ENCODE measurements at places on chromosomes 7 and 10.
A peak's percentile ranks its signal among the peaks of the same experiment; 100 is the strongest.

DNA sequence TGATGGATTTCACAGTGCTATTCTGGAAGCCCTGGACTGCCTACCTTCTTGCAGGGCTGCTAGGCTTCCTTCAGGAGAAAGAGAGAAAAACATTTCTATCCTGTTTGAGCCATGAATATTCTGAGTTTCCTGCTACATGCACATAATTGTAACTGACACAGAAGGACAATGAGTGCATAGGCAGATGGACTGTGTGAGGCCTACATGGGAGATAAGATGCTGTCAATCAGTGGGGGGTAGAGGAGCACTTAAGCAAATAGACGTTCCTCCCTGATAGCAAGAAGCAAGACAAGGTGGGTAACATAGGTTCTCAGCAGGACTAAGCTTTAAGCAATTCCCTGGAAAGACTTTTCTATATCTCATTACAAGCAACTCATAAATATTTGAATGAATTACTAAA lies 11.6 kb downstream of the ALDH18A1 start:
- no peak for DNase-seq

DNA sequence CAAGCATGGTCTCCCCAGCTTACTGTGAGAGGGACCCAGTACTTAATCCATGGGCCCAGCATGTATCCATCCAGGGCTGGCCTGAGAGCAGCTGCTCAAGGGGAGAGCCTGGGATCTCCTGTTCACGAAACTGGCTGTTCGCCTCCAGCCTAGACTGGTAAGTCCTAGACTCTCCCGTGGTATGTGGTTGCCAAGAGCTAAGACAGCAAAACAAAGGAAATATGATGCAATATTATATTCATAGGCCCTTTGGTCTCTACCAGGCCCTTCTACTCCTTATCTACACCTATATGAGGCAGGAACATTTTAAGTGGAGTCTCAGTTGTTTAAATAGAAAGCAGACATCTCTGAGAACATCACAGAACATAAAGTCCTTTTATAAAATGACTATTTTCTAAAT lies 28.9 kb upstream of the STK17A start:
- no peak for DNase-seq

DNA sequence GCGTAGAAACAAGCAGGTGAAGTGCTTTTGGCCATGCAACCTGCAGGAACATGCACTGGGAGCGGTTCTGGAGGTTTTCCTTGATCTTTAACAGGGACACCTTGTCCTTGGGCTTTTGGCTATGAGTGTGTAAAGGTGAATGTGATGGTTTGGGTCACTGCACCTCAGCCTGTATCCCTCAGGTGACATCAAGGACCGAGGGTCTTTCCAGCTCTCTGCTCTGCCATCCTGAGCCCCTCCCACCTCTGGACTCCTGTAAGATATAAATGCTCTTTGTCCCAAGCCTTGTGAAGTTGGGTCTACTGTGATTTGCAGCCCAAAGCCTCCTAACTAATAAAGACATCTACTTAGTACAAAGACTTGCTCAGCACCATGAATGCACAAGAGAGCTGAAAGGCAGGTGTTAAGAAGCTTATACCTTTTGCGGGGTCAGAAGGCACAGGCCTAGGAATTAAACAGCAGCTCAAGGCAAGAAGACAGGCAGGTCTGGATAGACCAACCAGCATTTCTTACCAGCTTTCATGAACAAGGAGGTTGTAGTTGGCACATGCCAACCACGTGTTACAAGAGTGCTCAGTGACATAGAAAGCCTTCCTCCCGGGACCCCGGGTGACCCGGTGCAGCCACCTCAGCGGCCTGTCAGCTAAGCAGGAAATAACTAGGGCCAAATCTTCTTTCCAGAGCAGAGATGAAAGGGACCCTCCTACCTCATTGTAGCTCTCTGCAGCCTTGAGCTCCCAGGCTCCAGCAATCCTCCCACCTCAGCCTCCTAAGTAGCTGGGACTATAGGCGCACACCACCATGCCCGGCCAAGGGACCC lies 89.9 kb downstream of the CARD11 start:
- DNase-seq: no peak

DNA sequence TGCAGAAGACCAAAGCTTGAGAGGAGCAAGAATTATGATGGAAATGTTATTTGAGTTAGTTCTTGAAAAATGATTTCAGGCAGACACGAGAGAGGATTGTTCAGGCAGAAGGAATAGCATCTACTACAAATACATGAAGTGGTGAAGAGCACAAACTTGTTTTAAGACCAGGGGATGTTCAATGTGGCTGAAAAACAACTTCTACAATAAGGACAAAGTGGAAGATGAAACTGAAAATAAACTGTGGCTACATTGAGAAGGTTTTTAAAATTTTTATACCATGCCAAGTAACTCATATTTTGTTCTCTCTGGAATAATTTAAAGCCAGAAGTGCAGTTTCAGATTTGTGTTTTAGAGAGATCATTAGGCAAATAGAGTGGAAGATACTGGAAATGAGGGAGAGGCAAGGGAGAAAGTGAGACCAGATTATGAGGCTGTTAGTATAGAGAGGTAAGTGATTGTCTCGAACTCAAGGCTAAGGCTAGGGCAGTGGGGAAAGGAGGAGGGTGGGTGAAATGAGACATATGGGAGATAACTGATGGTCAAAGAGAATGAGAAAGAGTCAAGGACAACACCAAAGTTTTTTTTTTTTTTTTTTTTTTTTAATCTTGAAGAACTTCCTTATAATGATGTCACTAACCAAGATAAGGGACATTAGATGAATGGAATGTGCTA lies 115.4 kb downstream of the MDFIC start:
- DNase-seq: no peak

- peak; percentile 41 for DNase-seq
These were observed 49.1 kb upstream of the ELN start for GRCh38 chr7:73978661-73979563.

GRCh38 chr7:130947792-130948580 lies 214.0 kb upstream of the KLF14 start:
- no peak for DNase-seq

DNA sequence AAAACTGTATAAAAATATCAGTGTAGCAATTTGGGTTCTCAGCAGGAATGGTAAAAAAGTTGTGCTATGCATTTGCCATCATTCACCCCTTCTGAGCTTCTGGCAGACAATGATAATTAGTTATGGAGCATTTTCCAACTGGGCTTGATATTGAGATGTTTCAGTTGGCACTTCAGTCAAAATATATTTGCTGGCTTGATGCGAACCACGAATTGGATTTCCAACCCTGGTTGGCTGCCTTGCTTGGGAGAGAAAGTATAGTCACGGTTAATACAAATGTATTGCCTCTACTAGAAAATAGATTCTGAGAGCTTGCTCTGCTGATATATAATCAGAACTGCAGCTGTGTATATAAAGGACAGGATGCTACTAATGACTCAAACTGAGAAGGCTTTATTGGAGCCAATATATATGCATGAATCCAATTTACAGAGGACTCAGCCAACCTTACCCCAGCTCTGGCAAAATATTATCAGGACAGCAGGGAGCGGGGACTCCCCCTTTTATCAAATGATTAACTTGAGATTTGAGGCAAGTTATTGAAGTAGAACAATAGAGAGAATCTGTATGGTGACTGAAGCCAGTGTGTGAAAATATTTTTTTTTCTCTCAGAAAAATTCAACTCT lies 219.8 kb upstream of the SMIM30 start:
- DNase-seq: no peak

DNA sequence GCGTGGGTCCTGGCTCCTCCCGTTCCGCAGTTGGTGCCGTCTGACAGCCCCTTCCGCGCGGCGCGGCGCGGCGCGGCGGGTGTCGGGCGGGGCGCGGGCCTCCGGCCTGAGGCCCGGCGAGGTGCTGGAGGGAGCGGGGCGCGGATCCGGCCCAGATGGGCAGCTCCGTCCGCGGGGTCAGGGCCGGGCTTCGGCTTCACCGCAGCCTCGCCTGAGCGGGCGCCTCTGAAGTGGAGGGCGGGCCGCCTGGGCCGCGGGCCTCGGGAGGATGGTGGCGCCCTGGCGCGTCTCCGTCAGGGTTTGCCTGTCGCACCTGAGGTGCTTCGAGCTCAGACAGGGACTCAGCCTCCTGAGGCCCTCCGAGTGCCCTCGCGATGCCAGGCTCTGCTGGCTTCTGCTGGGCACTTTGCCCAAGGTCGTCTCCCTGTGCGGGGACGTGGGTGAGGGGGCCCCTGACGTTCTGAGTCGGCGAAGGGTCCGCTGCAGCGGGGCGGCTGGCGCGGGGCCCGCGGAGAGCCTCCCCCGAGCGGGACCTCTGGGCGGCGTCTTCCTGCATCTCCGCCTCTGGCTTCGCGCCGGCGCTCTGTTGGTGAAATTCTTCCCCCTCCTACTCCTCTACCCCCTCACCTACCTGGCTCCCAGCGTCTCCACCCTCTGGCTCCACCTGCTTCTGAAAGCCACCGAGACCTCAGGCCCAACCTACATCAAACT lies 473 bp downstream of the ADCK2 start:
- DNase-seq: peak; percentile 62

- no peak for DNase-seq
These were observed 4.4 kb downstream of the HBP1 start for GRCh38 chr7:107173191-107173590.

- no peak for DNase-seq
These were observed 44.4 kb upstream of the SLIT1 start for GRCh38 chr10:97230146-97230545.

DNA sequence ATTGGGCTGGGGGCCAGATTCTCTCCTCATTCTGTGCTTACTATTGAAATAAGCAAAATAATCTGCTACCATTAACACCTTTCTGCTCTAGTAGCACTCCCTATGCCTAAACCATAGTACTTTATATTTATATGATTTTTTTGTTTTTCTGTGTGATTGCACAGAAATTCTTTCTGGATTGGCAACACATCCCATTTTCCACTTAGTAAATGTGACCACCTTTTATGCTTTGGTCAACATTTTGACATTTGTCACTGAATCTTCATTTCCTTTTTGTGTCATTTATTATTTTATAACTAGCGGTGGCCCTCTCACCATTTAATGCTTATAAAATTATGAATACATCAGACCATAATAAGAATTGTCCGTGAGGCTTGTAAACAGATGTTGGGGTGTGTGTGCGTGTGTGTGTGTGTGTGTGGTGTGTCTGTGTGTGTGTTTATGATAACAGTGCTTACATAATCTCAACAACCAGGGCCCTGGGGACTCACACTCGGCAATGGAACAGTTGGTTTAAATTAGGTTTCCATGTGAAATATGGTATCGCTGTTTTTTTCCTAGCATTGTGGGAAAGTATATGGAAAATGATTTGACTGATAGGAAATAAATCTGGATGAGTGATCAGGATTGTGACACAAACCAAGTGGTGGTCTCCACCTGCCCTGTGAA lies 138.9 kb downstream of the NOC3L start:
- no peak for DNase-seq

GRCh38 chr7:18667466-18667865 lies 171.9 kb downstream of the HDAC9 start:
- no peak for DNase-seq

GRCh38 chr7:19213746-19214145 lies 68.5 kb upstream of the FERD3L start:
- DNase-seq: no peak

GRCh38 chr10:514137-514671 lies 175.3 kb downstream of the DIP2C start:
- no peak for DNase-seq

- no peak for DNase-seq
These were observed 84.3 kb downstream of the SKAP2 start for GRCh38 chr7:26779978-26780595.

DNA sequence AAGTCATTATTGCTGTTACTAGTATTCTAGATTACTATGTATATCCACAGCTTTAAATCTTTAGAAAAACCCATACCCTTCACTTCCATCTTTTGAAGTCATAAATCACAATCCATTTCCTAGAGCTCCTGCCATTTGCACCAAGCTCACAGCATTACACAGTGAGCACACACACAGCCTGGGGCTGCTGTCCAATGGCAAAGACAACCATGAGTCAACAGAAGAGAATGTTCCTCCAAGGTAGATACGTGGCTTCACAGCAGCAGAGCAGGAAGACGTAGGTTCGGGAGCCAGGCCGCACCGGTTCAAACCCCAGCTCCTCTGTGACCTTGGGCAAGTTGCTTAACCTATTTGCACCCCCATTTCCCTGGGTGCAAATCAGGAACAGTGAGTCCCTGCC lies 234.6 kb downstream of the DIP2C start:
- DNase-seq: peak; percentile 14

DNA sequence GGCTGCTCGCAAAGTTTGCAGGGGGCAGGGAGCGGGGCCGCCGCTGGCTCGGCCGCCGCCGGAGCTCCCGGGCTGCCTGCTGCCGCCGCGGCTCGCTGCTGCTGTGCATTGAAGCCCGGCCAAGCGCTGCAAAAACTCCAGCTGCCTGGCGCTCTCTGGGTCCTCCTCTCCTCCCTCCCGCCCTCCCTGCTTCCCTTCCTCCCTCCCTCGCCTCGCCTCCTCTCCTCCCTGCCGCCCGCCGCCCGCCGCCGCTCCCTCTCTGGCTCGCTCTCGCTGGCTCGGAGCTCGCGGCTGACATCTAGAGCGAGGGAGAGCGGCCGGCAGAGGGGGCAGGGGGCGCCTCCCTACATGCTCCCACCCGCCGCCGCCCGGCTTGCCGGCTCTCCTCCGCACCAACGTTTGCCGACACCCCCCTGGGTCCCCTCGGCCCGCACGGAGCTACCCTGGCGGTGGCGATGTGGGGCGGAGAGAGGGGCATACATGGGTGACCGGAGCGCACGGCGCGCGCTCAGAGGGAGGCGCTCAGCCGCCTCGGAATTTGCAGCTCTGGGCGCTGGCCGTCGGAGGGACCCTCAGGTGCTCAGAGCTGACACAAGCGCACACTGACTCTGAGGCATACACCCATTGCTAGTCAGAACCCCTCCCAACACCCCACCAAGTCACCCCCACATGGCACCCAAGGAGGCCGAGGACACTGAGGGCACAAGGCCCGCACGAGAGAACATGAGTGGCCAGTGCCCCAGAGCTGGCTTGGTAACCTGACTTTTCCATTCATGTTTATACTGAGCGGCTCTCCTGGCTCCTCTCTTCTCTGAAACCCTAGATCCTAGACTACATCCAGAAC lies 1.2 kb upstream of the PLXNA4 start:
- peak; percentile 15 for DNase-seq

GRCh38 chr7:40213856-40214255 lies 79.1 kb downstream of the SUGCT start:
- DNase-seq: no peak

- no peak for DNase-seq
These were observed 59.9 kb downstream of the MAP3K8 start for GRCh38 chr10:30493609-30494530.

DNA sequence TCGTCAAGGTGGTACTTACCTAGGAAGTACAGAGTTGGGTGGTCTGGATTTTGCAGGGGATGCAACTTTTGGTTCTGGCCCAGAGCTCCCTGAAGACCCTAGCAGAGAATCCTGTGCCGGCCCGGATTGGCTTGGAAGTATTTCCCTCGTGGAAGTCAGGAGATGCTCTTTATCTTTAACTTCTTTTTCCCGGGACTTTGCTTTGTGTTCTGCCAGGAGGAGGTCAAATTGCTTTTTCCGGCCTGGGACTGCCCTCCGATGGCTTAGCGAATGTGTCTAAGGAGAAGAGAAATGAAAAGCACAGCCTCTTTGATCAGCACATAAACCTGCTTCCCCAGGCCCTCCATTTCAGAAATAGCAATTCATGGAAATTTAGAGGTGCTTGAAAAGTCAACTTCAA lies 57.0 kb upstream of the EFCAB10 start:
- no peak for DNase-seq

- peak; percentile 44 for DNase-seq
These were observed at the start of gene FAM20C for GRCh38 chr7:191981-192649. TSS of gene FAM20C (plus strand) at chr7:192571. CDS start at chr7:193200, 629 bp downstream.

GRCh38 chr10:73209705-73210104 lies 37.4 kb downstream of the DNAJC9 start:
- DNase-seq: no peak
